ENCODE measurements at places on chromosomes 1 and 21. TPM values are rescaled to one million over a fixed set of nuclear protein-coding genes. Genes with fewer than 3 reads are reported as not detected.

GRCh38 chr1:113320972-113321680 lies 69.2 kb upstream of the MAGI3 start:
- DNase-seq = no peak
- no peak overlapping the region for H3K4me3 ChIP-seq
- H3K36me3 ChIP-seq = no peaks in the 10 kb centered on the region
- H3K27ac ChIP-seq = no peak overlapping the region
- H3K27me3 ChIP-seq = no peaks in the 10 kb centered on the region

GRCh38 chr1:10760566-10761502 lies 35.6 kb downstream of the CASZ1 start:
- H3K27me3 ChIP-seq = peaks cover 36% of the 10 kb centered on the region
- no peak for DNase-seq
- no peaks in the 10 kb centered on the region for H3K36me3 ChIP-seq
- no peaks in the 10 kb centered on the region for H3K4me1 ChIP-seq
- no peak overlapping the region for H3K27ac ChIP-seq
- H3K4me3 ChIP-seq = no peak overlapping the region

- H3K4me1 ChIP-seq = no peaks in the 10 kb centered on the region
- DNase-seq = no peak
- H3K27ac ChIP-seq = no peak overlapping the region
- H3K36me3 ChIP-seq = no peaks in the 10 kb centered on the region
- no peak overlapping the region for H3K4me3 ChIP-seq
These were observed 103.4 kb upstream of the ESRRG start for GRCh38 chr1:216826646-216827045.

DNA sequence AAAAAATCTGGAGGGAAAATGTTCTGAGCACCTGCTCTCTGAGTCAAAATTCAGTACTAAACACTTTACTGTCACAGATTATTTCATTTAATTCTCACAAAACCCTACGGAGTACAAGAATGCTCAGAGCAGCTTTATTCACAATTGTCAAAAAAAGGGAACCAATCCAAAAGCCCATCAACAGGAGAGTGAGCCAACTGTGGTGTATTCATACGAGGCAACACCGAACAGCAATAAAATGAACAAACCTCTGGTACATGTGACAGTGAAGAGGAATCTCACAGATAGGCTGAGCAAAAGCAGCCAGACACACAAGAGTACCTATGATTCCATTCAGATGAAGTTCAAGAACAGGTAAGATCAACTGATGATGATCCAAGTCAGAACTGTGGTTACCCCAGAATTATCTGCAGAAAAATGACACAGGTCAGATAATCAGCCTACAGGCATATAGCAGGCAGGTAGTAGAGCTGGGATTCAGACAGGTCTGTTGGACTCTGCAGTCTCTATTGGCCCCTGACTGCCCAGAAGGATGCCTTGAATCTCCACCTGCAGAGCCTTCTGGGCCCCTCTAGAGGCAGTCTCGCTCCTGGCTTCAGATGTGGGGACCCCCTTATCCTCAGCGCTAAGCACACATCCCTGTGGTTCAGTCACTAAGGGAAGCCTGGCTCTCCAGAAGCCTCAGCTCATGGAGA lies 19.2 kb downstream of the SLC9A1 start:
- no peak overlapping the region for H3K27ac ChIP-seq
- peaks cover 4% of the 10 kb centered on the region for H3K4me1 ChIP-seq
- no peak overlapping the region for H3K4me3 ChIP-seq
- no peaks in the 10 kb centered on the region for H3K27me3 ChIP-seq
- DNase-seq = no peak

DNA sequence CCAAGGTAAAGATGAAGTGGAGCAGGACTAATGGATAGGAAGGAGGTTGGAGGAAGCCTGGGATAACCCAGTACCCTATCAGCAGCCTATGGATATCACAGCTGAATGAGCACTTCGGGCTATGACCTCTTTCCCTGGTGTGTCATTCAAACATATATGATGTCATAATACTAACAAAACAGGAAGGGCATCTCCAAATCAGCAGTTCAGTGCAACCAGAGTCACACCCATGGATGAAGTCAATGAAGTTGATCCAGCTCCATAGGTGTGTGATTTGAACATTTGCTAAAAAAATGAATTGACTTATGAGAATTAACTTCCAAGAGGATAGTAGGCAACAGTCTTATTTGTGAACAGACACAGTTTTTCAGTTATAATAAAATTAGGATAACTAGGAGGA lies 1.7 kb upstream of the C1orf116 start:
- H3K27me3 ChIP-seq = no peaks in the 10 kb centered on the region
- H3K27ac ChIP-seq = no peak overlapping the region
- H3K4me1 ChIP-seq = peaks cover 21% of the 10 kb centered on the region
- DNase-seq = no peak
- no peaks in the 10 kb centered on the region for H3K36me3 ChIP-seq

Gene KRTAP15-1
- total RNA-seq = not detected

DNA sequence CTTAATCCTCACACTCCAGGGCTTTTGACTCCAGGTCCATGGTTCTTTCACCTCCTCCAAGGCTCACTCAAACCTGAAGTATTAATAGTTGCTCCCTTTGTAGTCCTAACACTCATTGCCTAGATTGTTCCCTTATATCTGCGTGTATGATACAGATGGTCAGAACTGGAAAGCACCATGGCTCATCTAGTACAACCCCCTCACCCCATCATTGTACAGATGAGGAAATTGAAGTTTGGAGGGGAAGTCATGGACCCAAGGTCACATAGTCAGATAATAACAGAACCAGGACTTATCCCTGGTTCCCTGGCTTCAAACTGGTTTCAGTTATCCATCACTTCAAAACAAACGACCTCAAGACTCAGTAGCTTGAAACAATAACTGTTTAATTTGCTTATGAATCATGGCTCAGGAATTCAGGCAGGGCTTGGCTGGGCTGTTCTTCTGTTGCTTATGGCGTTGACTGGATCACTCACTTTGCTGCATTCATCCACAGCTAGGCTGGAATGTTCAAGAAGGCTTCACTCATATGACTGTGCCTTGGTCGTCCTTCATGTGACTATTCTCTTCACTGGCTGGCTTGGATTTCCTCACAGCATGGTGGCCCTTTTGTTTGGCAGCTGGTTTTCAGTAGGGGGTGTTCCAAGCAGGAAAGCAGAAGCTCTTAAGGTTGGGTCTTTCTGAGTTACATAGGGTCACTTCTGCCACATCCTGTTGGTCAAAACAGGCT lies 5.0 kb downstream of the NOS1AP start:
- no peak for DNase-seq
- no peak overlapping the region for H3K27ac ChIP-seq
- peaks cover 38% of the 10 kb centered on the region for H3K27me3 ChIP-seq
- H3K4me3 ChIP-seq = no peak overlapping the region
- peaks cover 9% of the 10 kb centered on the region for H3K4me1 ChIP-seq
- 0 out of 2 replicates have a peak, but pooled peaks cover 3% of the 10 kb centered on the region for H3K36me3 ChIP-seq

Gene KRTAP7-1
- not detected for total RNA-seq

DNA sequence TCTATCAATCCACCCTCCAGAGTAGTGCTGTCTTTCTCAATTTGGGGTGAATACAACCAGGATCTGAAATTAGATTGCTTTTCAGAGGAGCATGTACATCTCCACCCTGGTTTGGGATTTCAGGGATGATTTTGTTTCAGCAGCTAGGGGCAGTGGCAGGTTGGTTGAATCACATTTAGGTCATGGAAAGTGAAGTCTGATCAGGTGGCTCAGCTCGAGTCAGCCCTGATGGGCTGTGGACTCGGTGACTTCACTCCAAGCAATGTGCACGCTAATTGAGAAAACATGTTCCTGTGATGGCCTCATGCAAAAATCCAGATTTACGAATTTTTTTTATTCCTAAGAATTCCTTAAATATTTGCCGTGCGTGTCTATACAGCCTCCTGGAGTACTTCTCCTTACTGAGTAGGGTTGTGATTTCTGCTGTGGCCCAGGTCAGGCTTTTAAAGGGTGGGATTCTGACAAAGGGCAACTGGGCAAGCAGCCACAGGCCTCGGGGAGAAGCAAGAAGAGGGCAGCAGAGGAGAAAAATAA lies 7.5 kb downstream of the NGF start:
- H3K4me3 ChIP-seq = no peak overlapping the region
- DNase-seq = peak; percentile 92
- H3K36me3 ChIP-seq = no peaks in the 10 kb centered on the region
- H3K4me1 ChIP-seq = peaks cover 54% of the 10 kb centered on the region
- H3K27me3 ChIP-seq = no peaks in the 10 kb centered on the region

Gene ARHGAP29
- 20.5 TPM for total RNA-seq

GRCh38 chr1:27555700-27556424 lies 48.1 kb downstream of the AHDC1 start:
- DNase-seq = no peak
- H3K4me3 ChIP-seq = no peak overlapping the region
- no peak overlapping the region for H3K27ac ChIP-seq
- peaks cover 36% of the 10 kb centered on the region for H3K36me3 ChIP-seq
- peaks cover 17% of the 10 kb centered on the region for H3K4me1 ChIP-seq

Gene OR2G2
- not detected for total RNA-seq

DNA sequence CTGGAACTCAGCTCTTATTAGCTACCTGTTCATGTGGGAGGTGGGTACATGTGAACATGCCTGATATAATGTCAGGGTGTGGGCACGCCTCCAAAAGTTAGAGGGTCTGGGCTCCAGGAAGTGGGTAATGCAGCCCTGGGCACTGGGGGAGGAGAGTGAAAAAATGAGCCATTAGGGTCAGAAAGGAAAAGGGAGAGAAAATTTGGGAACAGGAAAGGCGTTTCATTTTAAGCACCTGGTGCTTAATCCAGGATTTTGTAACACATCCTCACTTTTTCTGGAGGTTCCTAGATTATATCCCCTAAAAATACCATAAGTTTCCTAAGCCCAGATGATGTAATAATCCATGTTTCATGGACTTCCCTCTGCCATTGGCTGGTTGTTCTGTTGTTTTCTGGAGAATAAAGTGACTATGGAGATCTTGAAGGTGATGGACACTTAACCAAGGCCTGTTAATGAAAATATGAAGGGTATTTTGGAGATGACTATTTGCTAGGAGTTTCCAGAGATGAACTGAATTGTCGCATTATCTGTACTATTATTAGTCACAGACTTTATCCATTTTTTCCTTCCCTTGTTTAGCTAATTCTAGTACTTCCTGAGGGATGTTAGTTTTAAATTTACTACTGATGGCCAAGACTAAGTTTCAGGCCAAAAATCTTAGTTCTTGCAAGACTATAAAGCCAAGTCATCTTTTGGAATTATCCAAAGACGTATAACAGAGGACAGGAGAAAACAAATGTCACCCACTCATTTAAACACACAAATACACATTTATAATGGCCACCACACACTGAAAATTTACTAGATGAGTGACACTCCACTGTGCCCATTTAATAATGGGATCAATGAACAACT lies 24.4 kb upstream of the TARBP1 start:
- H3K4me3 ChIP-seq = no peak overlapping the region
- no peaks in the 10 kb centered on the region for H3K36me3 ChIP-seq
- peaks cover 38% of the 10 kb centered on the region for H3K4me1 ChIP-seq
- DNase-seq = no peak

GRCh38 chr1:109105881-109106280 lies 8.0 kb upstream of the ELAPOR1 start:
- H3K27me3 ChIP-seq = no peaks in the 10 kb centered on the region
- H3K4me1 ChIP-seq = peaks cover 6% of the 10 kb centered on the region
- no peak overlapping the region for H3K27ac ChIP-seq

Gene STX12
- 76.5 TPM for total RNA-seq

GRCh38 chr1:185733818-185734735 lies at the start of gene HMCN1:
TSS of gene HMCN1 (plus strand) at chr1:185734391. CDS start at chr1:185734780, 389 bp downstream.
- H3K27ac ChIP-seq = peak within 1 kb of the TSS; percentile 41
- H3K27me3 ChIP-seq = no peaks in the 10 kb centered on the region
- no peaks in the 10 kb centered on the region for H3K36me3 ChIP-seq

- H3K36me3 ChIP-seq = no peaks in the 10 kb centered on the region
- no peaks in the 10 kb centered on the region for H3K27me3 ChIP-seq
- DNase-seq = no peak
- H3K4me3 ChIP-seq = no peak overlapping the region
- peaks cover 42% of the 10 kb centered on the region for H3K4me1 ChIP-seq
These were observed 49.9 kb downstream of the TOMM20 start for GRCh38 chr1:235078480-235079381.

Gene BRDT
- not detected for total RNA-seq
